AG09309 (cell line): ENCODE measurements at places on chromosomes 4 and X.

GRCh38 chrX:119482481-119483480 is 14.5 kb downstream of the SLC25A5 start:
- DNase-seq, result no peak

DNA sequence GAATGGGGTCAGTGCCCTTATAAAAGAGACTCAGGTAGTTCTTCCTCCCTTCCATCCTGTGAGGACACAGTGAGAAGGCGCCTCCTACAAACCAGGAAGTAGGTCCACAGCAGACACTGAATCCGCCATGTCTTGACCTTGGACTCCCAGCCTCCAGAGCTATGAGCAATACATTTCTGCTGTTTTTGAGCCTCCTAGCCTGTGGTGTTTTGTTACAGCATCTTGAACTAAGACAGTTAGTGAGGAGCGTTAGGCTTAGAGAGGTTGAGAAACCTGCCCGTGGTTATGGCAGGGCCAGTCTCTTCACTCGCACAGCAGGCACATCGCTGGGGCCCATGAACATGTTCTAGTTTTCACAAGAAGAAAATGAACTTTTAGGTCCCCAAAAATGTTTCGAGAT is 19.7 kb downstream of the SHROOM2 start:
- DNase-seq, result no peak

DNA sequence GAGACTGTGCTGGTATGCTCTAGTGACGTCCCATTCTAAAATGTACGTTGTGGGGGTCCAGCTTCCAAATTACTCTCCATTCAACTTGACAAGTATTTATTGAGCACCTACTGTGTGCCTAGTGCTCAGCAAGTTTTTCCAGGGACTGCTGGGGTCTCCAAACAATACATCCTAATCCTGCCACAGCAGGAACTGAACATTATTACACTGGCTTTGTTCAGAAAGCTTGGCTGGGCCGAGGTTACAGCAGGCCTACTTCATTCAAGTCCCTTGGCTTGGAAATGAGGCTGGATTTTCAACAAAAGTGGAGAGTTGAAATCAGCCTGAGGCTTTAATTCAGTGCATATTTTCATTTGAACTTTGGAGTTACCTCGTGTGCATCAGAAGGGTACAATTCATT is 78.0 kb downstream of the GUCY2F start:
- DNase-seq, result no peak

DNA sequence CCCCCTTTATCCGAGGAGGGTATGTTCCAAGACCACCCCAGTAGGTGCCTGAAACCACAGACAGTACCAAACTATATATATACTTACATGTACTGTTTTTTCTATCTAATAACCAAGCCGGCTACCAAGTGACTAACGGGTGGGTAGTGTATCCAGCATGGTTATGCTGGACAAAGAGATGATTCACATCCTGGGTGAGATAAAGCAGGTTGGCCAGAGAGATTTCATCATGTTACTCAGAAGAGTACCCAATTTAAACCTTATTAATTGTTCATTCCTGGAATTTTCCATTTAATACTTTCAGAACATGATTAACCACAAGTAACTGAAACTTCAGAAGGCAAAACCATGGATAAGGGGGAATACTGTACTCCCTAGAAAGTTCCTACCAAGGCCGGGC is 46.5 kb downstream of the RFC1 start:
- DNase-seq, result peak; percentile 81

DNA sequence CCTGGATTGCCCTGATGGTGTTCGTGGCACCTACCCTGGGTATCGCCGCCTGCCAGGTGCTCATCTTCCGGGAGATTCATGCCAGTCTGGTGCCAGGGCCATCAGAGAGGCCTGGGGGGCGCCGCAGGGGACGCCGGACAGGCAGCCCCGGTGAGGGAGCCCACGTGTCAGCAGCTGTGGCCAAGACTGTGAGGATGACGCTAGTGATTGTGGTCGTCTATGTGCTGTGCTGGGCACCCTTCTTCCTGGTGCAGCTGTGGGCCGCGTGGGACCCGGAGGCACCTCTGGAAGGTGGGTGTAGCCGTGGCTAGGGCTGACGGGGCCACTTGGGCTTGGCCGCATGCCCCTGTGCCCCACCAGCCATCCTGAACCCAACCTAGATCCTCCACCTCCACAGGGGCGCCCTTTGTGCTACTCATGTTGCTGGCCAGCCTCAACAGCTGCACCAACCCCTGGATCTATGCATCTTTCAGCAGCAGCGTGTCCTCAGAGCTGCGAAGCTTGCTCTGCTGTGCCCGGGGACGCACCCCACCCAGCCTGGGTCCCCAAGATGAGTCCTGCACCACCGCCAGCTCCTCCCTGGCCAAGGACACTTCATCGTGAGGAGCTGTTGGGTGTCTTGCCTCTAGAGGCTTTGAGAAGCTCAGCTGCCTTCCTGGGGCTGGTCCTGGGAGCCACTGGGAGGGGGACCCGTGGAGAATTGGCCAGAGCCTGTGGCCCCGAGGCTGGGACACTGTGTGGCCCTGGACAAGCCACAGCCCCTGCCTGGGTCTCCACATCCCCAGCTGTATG is 1.8 kb downstream of the AVPR2 start:
- no peak for DNase-seq

DNA sequence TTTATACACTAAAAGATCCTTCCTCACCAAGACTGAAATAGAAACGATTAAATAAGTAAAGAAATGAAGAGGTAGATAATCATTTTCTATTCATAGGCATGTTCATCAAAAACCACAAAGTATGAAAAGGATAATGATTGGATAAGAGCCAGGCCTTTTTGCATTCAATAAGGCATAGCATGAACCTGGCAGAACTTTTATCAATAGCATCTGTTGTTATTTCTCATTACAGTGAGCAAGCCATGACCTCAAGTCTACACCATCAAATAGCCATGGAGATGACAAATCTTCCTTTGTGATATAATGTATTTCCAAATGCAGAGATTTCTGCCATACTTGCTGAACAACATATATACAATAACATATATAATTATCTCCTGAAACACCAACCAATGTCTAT is 206.0 kb upstream of the SLC7A11 start:
- no peak for DNase-seq

DNA sequence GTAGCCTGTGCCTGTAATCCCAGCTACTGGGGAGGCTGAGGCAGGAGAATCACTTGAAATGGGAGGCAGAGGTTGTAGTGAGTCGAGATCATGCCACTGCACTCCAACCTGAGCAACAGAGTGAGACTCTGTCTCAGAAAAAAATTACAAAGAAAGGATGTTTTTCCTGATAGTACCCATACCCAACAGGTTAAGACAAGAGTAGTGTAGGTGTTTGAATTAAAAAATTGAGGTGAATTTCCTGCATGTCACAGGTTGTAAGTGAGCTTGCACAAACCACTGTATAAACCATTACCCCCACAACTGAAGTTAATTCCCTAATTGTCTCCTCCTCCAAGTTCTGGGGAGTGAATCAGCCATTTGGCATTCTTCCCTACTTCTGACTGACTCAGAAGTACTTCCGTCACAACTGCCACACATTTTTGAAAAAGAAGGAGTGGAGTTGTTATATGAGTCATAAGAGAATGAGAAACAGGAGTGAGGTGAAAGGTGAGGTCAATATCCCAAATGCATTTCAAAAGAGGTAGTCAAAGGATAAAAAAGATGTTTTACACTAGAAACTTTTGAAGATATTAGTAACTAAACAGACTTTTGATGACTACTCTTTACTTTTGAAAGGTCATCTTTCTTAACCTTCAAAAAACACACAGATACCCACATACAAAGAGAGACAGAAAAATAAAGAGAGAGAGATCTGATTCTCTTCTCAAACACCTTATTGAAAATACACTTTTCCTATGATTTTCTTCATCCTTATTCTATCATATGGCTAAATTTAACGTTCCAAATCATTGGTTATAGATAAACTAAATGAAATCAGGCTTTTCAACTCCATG is 134.5 kb downstream of the BTC start:
- peak; percentile 98 for DNase-seq

- DNase-seq, result no peak
These were observed 1762.6 kb downstream of the RPA4 start for GRCh38 chrX:98646351-98646750.

DNA sequence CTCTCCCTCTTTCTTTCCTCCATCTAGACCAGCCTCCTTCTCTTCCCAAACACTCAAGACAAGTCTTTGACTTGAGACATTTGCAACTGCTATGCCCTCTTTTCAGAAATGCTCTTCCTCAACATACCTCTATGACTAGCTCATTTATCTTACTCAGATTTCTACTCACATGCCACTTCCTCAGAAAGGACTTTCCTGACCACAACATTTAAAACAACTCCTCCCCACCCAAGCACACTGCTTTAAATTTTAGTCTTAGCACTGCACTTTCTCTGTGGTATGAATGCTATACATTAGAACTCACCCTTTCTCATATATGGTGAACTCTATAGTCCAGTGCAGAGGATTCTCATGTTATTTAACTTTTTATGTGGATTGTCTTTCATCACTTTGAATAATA is 28.4 kb upstream of the SULT1E1 start:
- no peak for DNase-seq
